ENCODE measurements at places on chromosomes 3 and 15.
A peak's percentile ranks its signal among the peaks of the same experiment; 100 is the strongest.

- DNase-seq = no peak
Measured at GRCh38 chr3:37067577-37067976, 74.3 kb downstream of the MLH1 start.

- DNase-seq = no peak
Measured at GRCh38 chr15:22885120-22885519, 46.7 kb downstream of the NIPA2 start.

GRCh38 chr3:154931484-154931883 lies 148.6 kb upstream of the MME start:
- no peak for DNase-seq

DNA sequence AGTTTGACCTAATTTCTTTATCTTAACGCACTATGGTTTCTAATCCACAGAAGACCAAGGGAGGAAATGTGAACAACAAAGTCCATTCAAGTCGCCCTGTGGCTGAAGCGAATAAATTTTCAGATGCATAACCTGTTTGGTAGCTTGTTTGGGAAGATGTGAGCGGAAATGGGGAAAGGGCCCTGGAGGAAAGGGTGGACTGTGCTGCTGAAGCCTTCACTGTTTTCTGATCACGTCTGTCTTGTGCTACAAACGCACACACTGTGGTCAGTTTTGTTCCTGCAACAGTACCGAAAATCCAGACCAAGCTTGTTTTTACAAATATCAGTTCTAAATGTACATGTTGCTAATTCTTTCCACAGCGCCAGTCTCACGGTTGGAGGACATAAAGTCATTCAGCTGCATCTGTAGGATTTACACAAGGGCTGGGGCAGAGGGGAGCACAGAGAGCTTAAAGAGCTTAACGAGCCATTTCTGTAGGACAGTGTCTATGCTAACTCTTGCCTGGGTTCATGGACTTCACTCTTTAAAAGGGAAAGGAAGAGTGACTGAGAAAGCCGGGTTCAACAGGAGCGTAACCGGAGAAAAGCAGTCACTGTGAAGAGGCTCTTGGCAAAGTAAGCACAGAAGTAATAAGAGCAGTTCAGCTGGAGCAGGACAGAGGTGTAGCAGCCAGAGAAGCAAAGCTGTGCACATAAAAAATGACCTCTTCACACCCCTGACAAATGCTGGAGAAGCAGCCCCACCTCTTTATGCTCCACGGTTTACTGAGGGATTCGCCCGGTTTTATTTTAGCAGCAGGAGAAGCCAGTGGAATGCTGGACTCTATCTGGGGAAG lies 66.6 kb downstream of the USF3 start:
- DNase-seq = no peak

GRCh38 chr3:160999274-160999673 lies 105.9 kb downstream of the B3GALNT1 start:
- DNase-seq = no peak

GRCh38 chr3:9067352-9067975 lies 104.2 kb upstream of the RAD18 start:
- no peak for DNase-seq

- DNase-seq = no peak
Measured at GRCh38 chr3:124780356-124780755, 50.1 kb downstream of the UMPS start.

DNA sequence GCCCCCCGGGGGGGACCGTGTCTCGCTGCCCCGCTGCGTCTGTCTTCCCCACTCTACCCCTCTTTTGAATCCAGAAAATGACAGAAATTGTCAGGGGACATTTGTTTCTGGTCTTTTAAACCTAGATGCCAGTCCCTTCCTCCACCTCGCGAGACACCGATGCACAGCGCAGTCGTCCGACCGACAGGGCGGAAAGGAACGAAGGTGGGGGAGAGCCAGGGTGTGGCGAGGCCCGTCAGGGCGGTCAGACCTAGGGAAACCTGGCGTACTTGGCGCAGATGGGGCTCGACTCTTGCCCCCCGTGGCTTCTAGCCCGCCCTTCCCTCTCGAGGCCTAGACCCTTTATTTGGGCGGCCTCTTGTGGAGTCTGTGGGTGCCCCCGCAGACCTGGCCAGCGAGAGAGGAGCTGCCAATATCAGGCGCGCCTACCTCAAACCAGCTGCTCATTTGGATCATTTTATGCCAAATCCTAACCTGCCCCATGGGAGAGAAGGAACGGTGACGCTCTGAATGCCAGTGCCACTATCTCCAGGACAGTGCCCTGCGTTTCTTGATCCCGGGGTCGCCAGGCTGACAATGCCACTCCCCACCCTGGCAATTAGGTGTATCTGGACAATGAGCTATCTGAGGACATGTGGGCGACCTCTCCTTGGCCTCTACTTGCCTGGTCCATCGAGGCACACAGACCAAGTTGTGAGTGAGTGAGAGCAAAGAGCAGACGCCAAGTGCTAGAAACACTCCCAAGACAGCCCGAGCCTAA lies 500 bp upstream of the RAB6B start:
- no peak for DNase-seq

DNA sequence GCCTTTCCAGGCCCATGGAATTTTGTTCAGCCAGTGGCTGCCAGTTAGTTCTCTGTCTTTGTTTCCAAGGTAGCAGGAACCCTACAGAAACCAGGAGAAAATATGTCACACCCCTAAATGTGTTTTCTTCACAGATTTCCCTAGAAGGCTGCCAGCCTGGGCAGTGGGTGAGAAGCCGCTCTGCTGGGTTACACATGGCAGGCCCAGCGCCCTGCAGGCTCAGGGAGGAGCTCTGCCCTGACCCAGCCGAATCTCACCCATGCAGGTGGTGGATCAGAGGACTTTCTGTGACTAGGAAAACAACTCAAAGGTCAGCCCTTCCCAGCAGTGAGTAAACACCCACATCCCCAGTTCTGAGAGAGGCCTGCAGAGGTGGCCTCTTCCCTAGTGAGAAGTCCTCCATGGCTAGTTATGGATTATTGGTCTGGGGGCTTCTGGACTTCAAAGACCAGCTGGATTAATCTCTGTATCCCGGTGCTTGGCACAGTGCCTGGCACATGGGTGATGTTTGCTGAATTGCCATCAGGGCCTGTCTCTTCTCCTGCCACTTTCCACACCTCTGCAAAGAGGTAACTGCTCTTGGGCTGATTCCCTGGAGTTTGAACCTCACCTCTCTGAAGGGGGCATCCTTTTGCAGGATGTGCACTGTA lies 34.7 kb upstream of the BDH1 start:
- DNase-seq = no peak

DNA sequence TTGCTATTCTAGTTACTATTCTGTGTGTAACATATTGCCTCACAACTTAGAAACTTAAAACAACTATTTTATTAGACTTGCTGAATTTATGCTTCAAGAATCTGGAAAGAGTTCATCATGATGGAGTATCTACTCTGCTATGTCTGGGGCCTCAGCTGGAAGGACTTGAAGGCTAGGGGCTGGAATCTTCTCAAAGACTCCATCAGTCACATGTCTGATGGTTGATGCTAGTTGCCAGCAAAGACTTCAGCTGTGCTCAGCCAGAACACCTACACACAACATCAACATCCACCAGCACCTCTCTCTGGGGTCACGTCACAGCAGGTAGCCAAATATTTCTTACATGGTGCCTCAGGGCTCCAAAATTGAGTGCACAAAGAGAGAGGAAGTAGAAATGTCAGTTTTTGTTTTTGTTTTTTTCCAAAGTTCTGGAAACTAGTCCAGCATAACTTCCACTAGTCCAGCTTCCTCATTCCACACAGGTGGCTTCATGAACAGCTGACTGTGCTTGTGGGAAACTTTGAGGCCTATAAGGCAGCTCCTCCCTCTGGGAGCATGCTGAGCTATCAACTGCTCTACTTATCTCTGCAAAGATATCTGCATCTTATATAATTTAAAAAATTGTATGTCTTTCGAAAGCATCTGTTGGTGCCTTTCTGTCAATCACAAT lies 325.4 kb upstream of the AGTR1 start:
- DNase-seq = no peak

DNA sequence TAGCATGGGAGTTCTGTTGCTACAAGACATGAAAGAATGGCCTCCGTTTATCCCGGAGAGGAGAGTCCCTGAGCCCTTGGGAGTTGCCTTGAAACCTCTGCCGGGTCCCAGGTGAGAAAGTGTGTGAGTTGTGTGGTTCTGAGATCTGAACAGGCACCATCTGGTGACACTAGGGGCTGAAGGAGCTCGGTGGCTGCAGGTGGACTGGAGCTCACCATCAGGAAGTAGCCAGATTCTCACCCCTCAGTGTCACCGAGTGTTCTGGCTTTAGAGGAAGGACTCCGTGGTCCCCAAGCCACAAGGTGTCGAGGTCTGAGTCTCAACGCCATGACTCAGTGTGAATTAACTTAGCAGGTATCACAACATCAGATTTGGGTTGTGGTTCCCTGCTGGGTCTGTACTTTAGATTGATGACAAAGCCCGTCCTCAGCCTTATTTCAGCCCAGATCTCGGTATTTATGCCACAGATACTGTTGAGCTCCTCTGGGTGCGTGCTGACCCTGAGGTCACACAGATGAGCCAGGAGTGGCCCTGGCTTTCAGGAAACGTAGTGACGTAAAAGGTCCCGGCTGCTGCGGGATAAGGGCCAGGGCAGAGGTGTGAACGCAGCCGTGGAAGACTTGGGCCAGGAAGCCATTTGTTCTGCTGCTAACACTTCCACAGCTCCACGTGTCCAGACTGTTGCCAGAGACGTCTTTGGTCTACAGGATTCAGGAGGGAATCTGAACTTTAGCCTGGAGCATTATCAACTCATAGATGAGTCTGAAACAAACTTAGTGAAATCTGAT lies 54.4 kb downstream of the PGPEP1L start:
- no peak for DNase-seq

DNA sequence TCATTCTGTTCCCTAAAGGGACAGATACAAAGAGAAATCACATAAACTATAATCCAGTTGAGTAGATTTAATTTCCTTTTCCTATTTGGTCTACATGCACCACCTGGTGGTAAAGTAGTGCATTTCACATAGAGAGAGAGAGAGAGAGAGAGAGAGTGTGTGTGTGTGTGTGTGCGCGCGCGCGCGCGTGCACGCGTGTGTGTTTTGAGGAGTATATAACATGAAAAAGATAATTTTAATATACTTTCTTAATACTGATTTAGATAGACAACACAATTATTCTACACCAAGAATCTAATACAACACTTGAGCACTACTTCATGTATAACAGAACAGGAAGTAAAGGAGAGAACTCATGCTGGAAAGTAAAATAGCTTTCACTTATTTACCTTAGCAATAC lies 1.1 kb upstream of the FGF7 start:
- peak; percentile 5 for DNase-seq

GRCh38 chr3:154625756-154626155 lies 195.8 kb upstream of the GPR149 start:
- DNase-seq = no peak

GRCh38 chr15:73370151-73370550 lies 1.4 kb upstream of the HCN4 start:
- DNase-seq = no peak

- DNase-seq = no peak
Measured at GRCh38 chr3:49397470-49397869, 14.3 kb downstream of the RHOA start.

- no peak for DNase-seq
Measured at GRCh38 chr3:186361762-186362536, at the start of gene DGKG. DGKG (minus strand) TSS chr3:186362234; CDS start chr3:186320459, 41,775 bp downstream.

DNA sequence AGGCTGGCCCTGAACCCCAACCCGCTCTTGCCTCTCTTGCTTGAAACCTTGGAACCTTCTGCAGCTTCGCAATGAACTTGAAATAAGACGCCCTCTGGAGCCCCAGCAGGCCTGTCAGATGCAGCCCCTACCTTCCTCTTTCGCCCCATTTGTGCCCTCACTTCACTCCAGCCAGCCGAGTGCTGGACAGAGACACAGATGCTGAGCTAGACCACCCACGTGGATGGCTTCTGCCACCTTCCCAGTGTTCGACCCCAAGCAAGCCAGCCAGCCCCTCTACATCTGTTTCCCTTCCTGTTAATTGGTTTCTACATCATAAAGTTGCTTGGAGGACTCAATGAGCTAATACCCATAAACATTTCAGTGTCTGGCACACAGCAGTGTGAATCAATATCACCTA lies 23.8 kb upstream of the SNRPA1 start:
- no peak for DNase-seq

DNA sequence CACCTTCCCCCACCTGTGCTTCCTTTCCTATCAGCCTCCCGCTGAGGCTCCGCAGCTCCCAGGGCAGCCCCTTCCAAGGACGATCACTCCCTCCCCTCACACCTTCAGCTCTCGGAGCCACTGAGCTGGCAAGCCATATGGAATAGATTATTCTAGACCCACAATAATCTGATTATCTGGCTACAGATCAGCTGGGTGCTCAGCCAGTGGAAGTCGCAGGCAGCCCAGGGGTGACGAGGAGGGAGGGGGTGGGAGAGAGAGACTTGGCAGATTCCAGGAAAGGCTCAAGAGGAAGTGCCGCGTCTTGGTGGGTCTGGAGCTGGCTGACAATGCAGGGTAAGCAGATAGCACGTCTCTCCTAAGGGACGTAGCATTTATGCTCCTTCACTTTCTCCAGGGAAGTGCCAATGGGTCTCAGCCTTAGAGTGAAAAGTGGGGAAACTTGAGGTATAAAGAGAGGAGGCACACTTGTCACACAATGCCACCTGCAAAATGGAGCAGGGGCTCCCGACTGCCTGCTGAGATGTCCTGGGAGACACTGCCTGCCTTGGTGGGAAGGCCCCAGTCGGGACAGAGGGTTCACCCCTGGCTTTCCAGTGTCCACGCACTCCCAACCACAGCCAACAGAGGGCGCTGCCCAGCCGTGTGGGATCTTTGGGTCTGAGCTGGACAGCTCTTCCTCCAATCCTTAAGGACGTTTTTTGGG lies 9.4 kb upstream of the MESP1 start:
- peak; percentile 36 for DNase-seq

DNA sequence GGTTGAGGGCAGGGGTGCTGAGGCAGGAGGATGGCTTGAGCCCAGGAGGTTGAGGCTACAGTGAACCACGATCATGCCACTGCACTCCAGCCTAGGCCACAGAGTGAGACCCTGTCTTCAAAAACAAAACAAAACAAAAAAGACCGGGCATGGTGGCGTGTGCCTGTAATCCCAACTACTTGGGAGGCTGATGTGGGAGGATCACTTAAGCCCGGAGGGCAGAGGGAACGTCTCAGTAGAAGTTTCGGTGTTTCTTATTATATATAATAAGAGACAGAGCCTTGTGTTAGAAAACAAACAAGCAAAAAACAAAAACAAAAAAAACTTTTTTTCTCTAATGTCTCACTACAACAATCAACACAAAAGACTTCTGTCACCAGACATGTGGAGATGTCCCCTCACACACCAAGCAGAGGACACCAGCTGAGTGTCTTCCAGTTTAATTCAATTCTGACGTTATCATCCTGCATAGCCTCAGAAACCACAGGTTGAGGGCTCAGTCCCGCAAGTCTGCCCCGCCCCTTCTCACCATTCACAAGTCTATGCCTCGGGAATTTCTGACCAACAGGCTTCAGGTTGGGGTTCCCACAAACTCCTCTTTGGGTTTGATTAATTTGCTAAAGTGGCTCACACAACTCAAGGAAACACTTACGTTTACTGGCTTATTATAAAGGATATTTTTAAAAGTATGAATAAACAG lies 24.0 kb upstream of the EIF4A2 start:
- no peak for DNase-seq

- DNase-seq = no peak
Measured at GRCh38 chr3:82676356-82677026, 915.0 kb upstream of the GBE1 start.
